ENCODE measurements at places on chromosomes 12 and 14.
A peak's percentile ranks its signal among the peaks of the same experiment; 100 is the strongest.

- no peak for DNase-seq
These were observed 24.3 kb downstream of the CNOT2 start for GRCh38 chr12:70267550-70267949.

GRCh38 chr12:24554612-24555295, 394.1 kb downstream of the BCAT1 start:
- DNase-seq, result no peak

GRCh38 chr14:105282098-105282725, 18.6 kb downstream of the BRF1 start:
- DNase-seq, result no peak

DNA sequence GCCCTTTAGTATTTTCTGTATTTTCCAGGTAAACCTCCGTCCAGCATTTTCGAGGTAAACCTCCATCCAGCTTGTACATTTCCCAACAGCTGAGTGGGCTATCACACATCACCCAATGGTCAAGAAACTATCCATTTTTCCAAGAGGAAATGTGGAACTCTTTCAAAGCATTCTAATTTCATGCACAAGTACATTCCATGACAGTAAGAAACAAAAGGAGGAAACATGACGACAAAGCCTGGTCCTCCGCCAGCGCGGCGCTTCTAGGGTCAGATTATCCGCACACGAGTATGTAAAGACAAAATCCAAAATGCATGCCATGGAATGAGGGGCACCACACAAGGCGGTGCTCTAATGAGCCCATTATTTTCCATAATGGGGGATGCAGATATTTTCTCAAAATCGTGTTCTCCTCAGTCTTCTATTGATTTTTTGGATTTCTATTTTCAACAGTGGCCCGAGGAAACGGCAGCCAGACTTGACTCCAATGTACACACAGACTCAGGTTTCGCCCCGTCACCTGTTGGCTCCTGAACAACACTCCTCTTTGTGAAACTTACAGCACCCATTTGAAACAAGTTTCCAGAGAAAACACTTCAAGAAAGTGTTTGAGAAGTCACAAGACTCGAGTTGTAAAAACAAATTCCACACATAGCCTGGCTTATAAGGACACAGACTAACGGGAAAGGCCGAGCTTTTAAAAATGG, 107.4 kb downstream of the PRICKLE1 start:
- no peak for DNase-seq

DNA sequence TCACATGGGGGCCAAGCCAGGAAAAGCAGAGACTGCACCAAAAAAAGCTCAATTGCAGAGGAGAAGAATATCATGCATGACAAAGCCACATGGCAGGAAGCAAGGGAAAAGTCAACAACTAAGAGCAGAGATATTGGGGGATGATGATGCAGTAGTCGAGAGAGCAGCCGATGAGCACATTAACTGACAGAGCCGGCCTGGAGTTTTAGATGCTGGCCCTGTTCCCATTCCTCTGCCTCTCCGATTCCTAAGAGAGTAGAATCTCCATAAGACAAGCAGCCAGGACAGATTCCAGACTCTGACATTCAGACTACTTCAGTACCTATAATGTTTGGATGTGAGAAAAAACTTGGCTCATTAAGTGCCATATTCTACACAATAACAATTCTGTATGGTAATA, 155.9 kb downstream of the KCNH5 start:
- no peak for DNase-seq

- DNase-seq, result no peak
These were observed 7.0 kb downstream of the RTL1 start for GRCh38 chr14:100896369-100897060.

- DNase-seq, result no peak
These were observed 41.0 kb downstream of the HSD17B6 start for GRCh38 chr12:56804169-56804568.

GRCh38 chr14:77032844-77033621, 4.5 kb upstream of the IRF2BPL start:
- DNase-seq, result peak; percentile 70

DNA sequence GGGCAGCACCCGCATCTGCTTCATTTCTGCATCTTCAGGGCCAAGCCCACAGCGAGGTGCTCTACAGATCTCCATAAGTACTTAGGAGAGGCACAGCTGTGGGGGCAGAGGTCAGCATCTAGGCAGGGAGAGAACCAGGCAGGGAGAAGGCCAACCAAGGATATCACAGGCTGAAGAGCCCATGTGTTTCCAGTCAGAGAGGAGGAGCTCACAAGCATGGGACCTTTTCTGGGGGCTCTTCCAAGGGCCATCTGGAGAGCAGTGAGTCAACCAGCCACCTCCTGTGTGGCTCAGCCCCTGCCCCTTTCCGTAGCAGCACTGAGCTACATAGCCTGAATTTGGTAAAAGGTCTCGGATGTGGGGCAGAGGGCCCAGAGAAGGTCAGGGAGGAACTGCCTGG, 78.5 kb downstream of the ARL6IP4 start:
- DNase-seq, result no peak

GRCh38 chr12:66241061-66242043, 52.3 kb downstream of the IRAK3 start:
- no peak for DNase-seq

GRCh38 chr14:49614196-49614595, 6.2 kb downstream of the RPL36AL start:
- DNase-seq, result no peak

GRCh38 chr12:26251600-26251999, 56.2 kb downstream of the SSPN start:
- no peak for DNase-seq

GRCh38 chr12:46499901-46500300, 127.3 kb upstream of the SLC38A2 start:
- DNase-seq, result no peak

DNA sequence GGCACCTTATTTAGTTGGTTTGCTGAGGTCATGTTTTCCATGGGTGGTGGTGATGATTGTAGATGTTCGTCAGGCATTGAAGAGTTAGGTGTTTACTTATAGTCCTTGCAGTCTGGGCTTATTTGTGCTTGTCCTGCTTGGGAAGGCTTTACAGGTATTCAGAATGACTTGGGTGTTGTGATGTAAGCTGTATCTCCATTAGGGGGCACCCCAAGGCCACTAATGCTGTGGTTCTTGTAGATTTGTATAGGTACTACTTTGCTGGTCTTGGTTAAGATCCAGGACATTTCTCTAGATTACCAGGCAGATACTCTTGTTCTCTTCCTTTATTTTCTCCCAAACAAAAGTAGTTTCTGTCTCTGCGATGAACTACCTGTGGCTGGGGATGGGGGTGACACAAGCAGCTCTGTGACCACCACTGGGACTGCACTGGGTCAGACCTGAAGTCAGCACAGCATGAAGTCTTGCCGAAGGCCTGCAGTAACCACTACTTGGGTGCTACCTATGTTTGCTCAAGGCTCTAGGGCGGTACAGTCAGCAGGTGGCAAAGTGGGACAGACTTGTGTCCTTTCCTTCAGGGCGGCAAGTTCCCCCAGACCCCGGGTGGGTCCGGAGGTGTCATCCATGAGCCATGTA, 35.8 kb upstream of the FBXO33 start:
- no peak for DNase-seq

DNA sequence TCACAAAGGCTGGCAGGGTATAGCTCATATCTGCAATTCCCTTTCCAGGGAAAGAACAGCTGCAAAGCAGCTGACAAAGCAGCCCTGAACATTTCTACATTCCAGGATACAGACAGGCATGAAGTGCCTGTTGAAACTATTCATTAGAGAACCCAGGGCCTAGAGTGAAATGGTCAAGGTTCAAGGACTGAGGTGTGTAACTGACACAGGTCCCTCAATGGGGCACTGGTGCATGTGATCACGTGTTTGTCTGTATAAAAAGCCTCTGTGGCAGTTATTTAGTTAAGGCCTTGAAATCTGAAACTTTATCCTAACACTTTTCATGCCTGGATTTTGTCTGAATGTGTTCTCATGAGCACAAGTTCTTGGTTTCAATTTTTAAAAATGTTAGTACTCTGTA, 47.1 kb downstream of the GIT2 start:
- no peak for DNase-seq

- no peak for DNase-seq
These were observed 405.0 kb downstream of the TRHDE start for GRCh38 chr12:72677139-72677538.

DNA sequence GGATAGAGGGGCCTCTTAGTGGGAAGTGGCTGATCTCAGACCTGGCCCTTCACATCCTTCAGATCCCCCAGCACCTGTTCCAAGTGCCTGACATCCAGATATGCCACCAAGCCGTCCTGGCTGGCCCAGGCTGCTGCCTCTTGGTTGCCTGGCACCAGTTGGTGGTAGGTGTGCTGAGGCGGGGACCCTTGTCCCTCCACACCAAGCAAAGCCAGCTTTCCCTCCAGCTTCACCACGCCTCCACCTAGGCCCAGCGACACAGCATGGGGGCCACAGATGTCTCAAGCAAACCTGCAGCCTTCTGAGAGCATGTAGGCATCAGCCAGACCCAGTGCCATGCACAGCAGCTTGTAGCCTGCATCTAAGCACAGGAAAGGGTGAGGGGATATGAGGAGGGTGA, 3.5 kb upstream of the CD63 start:
- DNase-seq, result no peak

GRCh38 chr12:98388126-98388525, 127.3 kb upstream of the TMPO start:
- DNase-seq, result no peak

DNA sequence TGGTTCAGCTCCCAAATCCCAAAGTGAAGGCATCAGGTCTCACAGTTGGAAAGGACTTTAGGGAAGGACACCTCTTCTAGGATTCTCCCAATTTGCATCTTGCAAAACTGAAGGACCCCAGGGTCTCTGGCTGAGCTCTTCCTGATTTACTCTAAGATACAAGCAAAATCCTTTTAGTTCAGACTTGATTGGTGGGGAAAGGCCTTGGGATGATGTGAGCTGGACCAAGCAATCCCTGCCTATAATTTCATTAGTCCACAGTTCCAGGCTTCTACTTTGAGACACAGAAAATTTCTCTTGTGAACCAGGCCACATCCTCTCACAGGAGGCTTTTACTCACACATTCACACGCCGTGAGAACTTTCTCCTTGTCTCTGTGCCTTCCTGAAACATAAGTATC, 23.6 kb upstream of the VWF start:
- no peak for DNase-seq

GRCh38 chr12:1913377-1914113, 4.9 kb downstream of the CACNA2D4 start:
- no peak for DNase-seq

- DNase-seq, result no peak
These were observed 888.6 kb upstream of the SEL1L start for GRCh38 chr14:82422230-82422629.

- DNase-seq, result no peak
These were observed 1.4 kb upstream of the ITGB7 start for GRCh38 chr12:53208435-53208834.

DNA sequence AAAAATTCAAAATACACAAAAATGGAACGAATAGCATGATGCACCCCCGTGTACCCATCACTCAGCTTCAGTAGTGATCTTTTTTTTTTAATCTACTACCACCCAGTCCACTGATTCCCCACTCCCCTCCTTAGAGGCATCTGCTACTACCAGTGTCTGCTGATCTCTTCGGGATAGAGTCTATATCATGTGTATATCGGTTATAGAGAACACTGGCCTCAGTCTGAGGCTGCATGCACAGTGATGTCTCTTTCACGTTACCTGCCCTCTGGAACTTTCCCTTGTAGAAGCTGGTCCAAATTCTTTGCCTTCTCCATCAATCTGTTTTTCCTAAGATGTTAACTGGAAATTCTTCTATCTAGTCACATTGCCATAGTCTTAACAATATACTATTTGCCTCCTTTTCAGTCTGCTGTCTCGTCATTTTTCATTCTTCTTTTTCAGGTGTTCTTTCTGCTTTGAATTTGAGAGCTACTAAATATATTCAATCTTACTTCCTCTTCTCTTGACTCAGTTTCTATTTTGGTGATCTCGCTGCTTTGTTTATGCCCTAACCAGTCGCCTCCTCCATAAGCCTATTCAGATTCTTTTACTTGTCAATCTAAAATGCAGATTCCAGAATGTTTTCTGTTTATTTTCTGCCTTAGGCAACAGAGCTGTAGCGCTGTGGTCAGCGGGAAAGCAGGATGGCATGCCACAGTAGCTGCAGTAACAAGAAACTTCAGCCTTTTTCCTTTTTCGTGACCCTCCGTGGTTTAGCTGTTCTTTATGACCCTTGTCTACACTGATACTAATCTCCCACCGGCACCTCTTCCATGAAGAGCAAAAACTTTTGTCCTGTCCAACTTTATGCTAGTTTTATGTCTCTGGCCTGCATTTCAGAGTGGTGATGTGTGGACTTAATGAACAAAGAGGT, 67.0 kb downstream of the FBXW8 start:
- no peak for DNase-seq

DNA sequence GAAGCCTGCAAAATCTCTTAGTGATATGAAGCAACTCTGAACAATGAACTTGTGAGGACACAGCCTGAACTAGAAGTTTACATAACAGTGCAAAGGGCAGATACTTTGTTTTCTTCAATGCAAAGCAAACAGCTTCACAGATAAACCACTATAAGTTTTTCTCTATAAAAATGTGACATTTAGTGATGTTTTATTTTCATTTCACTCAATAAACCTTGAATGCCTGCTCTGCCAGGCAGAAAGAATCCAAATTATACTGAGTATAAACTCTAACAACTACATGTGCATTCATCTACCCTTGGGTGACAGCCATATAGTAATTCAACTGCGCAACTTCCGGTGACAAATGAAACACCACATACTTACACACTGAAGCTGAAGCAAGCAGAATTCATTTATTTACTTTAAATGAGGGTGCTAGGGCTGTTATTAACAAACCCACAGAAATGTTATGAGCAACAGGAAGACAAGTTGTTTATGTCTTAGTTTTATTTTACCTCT, 10.3 kb downstream of the DCP1B start:
- DNase-seq, result no peak
